ENCODE measurements at places on chromosomes 4 and X.

- DNase-seq: no peak
Measured at GRCh38 chr4:184136525-184136924, 81.1 kb downstream of the ENPP6 start.

- DNase-seq: no peak
Measured at GRCh38 chr4:46930891-46931290, 21.8 kb upstream of the COX7B2 start.

GRCh38 chrX:74523870-74524735, 90.3 kb downstream of the RLIM start:
- DNase-seq: no peak

- no peak for DNase-seq
Measured at GRCh38 chrX:68498044-68498507, 775 bp upstream of the YIPF6 start.

DNA sequence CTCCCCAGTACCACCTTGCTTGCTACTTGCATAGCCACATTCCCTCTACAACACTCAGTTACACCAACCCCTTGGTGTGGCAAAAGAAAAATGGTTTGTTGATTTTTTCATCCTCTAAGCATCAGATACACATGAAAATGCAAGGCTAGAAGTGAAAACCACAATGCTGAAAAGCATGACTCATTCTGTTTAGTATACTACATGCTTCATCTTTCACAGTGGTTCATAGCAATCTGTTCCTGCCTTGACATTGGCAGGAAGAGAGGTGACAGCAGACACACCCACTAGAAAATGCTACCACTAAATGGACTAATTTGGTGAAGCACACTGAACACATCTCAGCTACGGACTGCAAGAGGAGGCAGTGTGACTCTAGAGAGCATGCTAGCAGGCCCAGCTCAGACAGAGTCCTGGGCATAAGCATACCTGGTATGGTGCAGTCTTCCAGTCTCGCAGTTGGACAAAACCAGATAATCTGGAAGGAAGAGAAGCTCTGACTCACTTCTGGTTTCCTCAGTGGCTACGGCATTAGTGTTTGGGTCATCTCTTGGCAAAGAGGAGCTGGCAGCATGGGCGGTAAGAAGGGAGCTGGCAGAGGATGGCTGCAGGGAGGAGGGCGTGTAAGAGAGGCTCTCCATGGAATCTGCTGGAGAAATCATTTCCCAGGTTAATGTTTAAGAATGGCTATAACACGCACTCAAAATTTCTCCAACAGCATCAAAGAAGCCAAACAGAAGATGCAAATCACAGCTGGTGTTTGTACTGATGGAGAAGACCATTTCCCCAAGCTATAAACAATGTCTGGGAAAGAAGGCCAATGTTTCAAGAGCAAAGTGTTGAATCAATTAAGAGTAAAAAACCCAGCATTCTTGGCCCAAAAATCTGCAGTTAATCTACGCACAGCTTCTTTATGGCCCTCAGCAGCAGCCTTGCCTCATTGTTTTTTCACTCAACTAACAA, 37.8 kb downstream of the GAB3 start:
- no peak for DNase-seq

DNA sequence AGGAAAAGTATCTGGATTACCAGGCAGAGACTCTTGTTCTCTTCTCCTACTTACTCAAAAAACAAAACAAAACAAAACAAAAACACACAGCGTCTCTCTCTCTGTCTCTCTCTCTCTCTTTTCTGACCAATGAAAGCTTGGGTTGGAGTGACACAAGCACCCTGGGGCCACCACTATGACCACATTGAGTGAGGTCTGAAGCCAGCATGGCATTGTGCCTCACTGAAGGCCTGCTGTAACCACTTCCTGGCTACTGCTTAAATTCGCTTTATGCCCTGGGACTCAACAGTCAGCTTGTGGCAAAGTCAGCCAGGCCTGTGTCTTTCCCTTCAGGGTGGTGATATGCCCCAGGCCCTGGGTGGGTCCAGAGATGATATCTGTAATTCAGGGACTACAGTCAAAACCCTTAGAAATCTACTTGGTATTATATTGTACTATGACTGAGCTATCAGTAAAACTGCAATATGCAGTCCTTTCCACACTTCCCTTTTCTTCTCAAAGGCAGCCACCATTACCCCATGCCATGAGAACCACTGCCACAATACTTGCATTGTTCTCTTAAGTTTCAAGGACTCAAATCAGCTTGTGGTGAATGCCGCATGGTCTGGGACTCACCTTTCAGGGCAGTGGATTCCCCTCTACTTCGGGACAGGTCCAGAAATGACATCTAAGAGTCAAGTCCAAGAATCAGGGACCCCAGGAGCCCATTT, 606.8 kb upstream of the KLHL4 start:
- DNase-seq: no peak

GRCh38 chr4:159002950-159003349, 99.9 kb upstream of the RAPGEF2 start:
- peak; percentile 55 for DNase-seq

DNA sequence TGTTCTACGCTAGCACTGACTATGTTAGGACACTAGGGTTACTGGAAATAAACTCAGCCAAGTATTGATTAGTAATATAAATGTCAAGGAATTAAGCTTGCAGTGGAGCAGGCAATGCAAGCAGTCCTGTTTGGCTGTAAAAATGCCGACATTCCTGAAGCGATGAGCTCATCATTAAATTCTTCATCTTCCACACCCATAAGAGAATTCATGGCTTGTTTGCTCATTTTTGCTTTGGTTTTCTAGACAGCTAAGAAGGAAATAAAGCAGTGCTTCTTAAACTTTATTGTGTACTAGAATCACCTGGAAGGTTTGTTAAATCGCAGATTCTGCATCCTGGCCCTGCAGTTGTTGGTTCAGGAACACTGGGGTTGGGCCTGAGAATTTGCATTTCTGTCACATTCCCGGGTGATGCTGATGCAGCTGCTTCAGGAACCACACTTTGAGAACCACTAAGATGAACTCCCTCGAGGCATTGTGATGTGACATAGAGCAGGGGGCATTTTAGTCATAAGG, 17.8 kb downstream of the ANXA3 start:
- DNase-seq: peak; percentile 55

DNA sequence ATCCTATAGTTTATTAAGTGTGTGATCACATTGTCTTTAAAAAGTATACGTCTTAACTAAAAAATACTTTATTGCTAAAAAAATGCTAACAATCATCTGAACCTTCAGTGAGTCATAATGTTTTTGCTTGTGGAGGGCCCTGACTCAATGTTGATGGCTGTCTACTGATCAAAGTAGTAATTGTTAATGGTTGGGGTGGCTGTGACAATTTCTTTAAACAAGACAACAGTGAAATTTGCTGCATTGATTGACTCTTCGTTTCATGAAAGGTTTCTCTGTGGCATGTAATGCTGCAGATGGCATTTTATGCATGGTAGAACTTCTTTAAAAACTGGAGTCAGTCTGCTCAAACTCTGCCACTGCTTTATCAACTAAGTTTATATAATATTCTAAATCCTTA, 101.4 kb upstream of the IL15 start:
- DNase-seq: no peak

GRCh38 chr4:12041828-12042227, 613.1 kb upstream of the HS3ST1 start:
- DNase-seq: no peak

DNA sequence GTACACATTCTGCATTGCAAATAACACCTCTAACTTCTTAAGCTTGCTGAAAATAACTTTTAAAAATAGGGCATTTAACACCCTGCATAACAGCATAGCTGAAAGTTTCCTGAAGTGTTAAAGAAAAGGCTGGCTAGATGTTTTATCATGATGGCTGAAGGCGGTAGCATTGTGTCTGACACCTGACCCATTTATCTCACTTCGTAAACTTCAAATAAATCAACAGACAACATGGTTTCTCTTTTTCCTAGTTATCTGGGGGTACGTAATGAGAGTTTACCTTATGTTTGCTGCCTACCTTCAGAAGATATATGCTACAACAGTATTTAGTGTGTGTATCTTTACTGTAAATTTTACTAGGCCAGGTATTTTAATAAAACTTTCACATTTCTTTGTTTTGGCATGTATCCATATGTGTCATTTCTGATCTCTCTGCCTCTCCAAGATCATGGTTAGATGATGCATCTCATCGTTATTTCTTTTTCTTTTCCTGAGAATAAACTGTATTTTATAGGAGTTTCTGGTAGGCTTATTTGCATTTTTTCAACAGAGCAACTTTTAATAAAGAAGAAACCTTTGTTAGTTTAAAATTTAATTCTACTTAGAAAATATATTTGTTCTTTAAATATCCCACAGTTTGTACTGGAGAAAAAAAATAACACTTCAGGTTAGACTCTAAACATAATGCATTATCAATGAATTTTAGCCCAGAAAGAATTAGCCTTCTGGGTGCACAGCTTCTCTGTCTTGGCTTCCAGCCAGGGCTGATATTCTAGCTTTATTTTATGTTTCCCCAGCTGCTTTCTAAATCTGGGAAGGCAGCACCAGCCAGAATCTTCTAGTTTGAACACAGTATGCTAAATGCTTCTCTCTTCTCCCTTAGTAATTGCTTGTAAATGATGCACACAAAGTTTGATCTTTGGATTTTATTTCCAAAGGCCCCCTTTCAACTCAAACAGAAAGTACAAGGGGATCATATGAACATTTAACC, 2.9 kb downstream of the NDST4 start:
- DNase-seq: no peak

GRCh38 chrX:49876750-49877149, 2.5 kb upstream of the USP27X start:
- DNase-seq: no peak

DNA sequence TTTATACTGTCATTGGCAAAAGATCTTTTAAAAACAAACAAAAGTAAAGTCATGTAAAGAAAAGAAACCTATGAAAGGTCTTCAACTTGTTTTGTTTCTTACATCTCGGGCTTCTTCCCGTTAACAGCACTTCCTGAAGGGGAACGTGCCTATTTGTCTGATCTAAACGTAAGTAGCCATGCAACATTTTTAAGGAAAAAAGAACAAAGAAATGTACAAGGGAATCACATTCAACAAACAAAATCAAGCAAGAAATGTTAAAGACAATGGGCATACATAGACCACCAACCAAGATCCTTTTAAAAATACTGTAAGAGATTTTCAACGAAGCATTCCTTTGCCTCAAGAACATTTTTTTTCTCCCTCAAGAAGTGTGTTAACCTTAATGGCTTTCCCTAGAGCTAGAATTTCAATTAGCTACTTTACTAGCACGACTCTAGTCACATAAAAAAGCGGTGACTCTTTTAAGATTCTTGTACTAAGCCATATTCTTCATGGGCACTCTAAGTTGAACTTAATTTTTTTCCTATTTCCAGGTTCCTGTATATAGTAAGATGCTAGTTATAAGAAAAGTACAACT, 112.0 kb upstream of the TTC29 start:
- no peak for DNase-seq

DNA sequence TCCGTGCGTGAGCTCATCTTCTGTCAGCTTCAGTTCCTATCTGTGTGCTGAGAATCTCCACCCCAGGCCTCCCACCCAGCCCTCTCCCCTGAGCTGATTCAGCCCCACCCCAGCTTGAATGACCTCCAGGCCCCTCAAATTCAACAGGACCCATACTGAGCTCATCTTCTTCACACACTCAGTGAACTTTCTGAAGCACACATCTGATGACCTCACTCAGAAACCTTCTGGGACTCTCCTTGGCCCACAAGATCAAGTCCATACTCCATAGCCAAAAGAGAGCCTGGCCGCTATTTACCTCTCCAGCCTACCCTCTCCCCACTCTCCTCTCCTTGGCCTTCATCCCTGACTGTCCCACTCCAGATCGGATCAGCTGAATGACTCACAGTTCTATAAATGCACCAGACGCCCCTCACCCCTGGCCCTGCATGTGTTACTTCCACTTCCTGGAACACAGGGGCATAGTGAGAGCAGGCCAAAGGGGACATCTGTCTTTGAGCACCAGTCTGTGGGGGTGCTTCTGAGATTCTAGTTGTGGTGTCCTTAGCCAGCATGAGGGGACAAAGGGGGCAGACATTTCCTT, 62.5 kb downstream of the PJA1 start:
- no peak for DNase-seq
